ENCODE measurements at places on chromosomes 16 and 17. TPM values are rescaled to one million over a fixed set of nuclear protein-coding genes. Genes with fewer than 3 reads are reported as not detected.

SHCBP1 gene
- total RNA-seq: 0.25 TPM

P2RX5 gene
- total RNA-seq: 1.8 TPM

STAT5A gene
- total RNA-seq: 13.7 TPM

GRCh38 chr16:67345401-67345800 is 18.8 kb downstream of the LRRC36 start:
- no peak overlapping the region for H3K4me3 ChIP-seq
- H3K36me3 ChIP-seq: no peaks in the 10 kb centered on the region
- DNase-seq: no peak
- H3K4me1 ChIP-seq: no peaks in the 10 kb centered on the region
- H3K27me3 ChIP-seq: no peaks in the 10 kb centered on the region
- H3K27ac ChIP-seq: no peak overlapping the region

CD300E gene
- 0.47 TPM for total RNA-seq

GRCh38 chr16:57289391-57290257 is 5.2 kb upstream of the PLLP start:
- H3K4me3 ChIP-seq: no peak overlapping the region
- H3K36me3 ChIP-seq: no peaks in the 10 kb centered on the region
- peaks cover 3% of the 10 kb centered on the region for H3K4me1 ChIP-seq

- H3K4me1 ChIP-seq: no peaks in the 10 kb centered on the region
- no peaks in the 10 kb centered on the region for H3K36me3 ChIP-seq
- no peaks in the 10 kb centered on the region for H3K27me3 ChIP-seq
- no peak overlapping the region for H3K27ac ChIP-seq
- no peak overlapping the region for H3K4me3 ChIP-seq
Observed at GRCh38 chr17:44807817-44808155, 22.3 kb downstream of the GJC1 start.

ZNF768 gene
- 12.8 TPM for total RNA-seq

FBXO47 gene
- total RNA-seq: not detected

USP10 gene
- 43.3 TPM for total RNA-seq

DNA sequence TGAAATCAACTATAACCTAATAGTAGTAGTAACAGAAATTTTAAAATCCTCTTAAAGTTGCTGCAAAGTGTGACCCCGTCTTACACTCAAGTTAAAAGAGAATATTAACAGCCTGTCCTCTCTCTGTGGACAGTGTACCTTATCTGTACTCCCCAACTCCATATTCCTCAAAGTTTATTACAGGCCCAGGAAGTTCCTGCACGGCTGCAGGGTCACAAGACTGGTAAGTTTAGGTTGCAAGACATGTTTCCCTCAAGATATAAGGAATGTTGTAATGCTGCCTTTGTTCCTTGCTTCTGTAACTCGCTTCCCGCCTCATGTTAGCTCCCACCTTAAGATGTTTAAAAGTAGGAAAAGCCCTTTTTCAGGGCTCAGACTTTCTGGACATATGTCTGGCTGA is 72.2 kb downstream of the ITFG1 start:
- no peak for DNase-seq
- H3K36me3 ChIP-seq: no peaks in the 10 kb centered on the region
- H3K4me3 ChIP-seq: no peak overlapping the region
- H3K27me3 ChIP-seq: no peaks in the 10 kb centered on the region
- H3K27ac ChIP-seq: no peak overlapping the region
- H3K4me1 ChIP-seq: no peaks in the 10 kb centered on the region

SLC16A6 gene
- total RNA-seq: 0.92 TPM

GRCh38 chr17:30222251-30222650 is 13.2 kb downstream of the SLC6A4 start:
- H3K4me1 ChIP-seq: peaks cover 3% of the 10 kb centered on the region
- DNase-seq: no peak
- H3K27me3 ChIP-seq: no peaks in the 10 kb centered on the region

GRCh38 chr16:30010844-30011713 is at the start of gene DOC2A:
Gene DOC2A, minus strand, starts transcription at chr16:30011027. Its CDS starts 805 bp downstream, at chr16:30010222.
- no peak within 1 kb of the TSS for H3K4me3 ChIP-seq

GRCh38 chr16:68860978-68861892 is 17.9 kb downstream of the TANGO6 start:
- H3K36me3 ChIP-seq: no peaks in the 10 kb centered on the region
- DNase-seq: no peak
- H3K27me3 ChIP-seq: no peaks in the 10 kb centered on the region
- H3K4me3 ChIP-seq: no peak overlapping the region
- H3K4me1 ChIP-seq: no peaks in the 10 kb centered on the region
- no peak overlapping the region for H3K27ac ChIP-seq

DNA sequence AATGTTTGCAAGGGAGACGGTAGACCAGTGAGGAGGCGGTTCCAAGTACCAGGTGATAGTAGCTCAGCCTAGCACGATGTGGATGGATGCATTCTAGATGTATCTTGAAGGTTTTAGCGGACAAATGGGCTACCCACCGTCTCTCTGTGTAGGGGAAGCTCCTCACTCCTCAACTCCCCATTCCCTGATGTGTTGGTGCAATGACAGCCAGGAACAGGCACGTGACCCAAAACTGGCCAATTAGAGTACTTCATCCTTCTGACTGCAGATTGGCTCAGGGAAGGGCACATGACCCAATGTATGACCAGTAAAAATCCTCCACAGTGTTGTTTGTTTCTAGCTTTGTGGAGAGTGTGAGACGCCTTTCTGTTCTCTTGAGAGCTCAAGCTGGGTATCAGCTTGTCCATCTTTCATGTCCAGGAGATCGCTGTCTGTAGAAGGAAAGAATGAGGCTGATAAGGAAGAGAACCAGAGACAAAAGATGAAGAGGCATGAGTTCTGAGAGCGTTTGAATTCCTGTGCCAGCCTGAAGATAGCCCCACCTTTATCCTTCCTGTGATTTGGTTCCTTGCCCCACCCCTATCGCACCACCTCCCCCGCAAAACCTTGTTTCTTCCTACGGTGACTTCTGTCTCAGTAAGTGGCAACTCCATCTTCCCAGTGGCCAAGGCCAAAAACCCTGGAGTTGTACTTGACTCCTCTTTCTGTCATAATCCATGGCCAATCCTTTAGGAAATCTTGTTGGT is 2.3 kb upstream of the BORCS6 start:
- H3K27ac ChIP-seq: no peak overlapping the region
- H3K27me3 ChIP-seq: no peaks in the 10 kb centered on the region
- H3K36me3 ChIP-seq: no peaks in the 10 kb centered on the region
- DNase-seq: peak; percentile 78
- H3K4me3 ChIP-seq: no peak overlapping the region

TOM1L1 gene
- 21.4 TPM for total RNA-seq

DNA sequence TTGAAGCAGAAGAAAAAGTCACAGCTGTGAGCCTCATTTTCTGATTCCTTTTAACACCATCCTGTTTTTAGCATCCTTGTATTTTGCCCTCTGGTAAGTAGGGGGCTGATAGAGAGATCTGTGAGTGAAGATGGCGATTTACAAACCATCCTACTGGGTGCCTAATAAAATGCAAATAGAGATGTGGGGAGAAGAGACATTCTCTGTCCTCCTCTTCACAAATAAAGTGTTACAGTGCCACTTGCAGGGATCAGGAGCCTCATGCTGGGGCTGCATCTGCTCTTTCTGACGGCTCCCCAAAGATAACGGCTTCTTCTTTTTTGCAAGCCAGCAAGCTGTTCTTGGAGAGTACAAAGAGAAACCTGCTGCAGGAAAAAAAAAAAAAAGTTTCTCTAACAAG is 418.6 kb downstream of the TOX3 start:
- H3K27ac ChIP-seq: no peak overlapping the region
- H3K4me1 ChIP-seq: no peaks in the 10 kb centered on the region
- H3K4me3 ChIP-seq: no peak overlapping the region
- H3K36me3 ChIP-seq: no peaks in the 10 kb centered on the region
- H3K27me3 ChIP-seq: no peaks in the 10 kb centered on the region

- H3K36me3 ChIP-seq: no peaks in the 10 kb centered on the region
- no peak overlapping the region for H3K4me3 ChIP-seq
- H3K27me3 ChIP-seq: no peaks in the 10 kb centered on the region
Observed at GRCh38 chr16:76676356-76676755, 399.2 kb downstream of the CNTNAP4 start.

- H3K4me3 ChIP-seq: no peak overlapping the region
- H3K27ac ChIP-seq: peak overlapping the region; percentile 5
- H3K27me3 ChIP-seq: no peaks in the 10 kb centered on the region
- H3K36me3 ChIP-seq: no peaks in the 10 kb centered on the region
- peaks cover 3% of the 10 kb centered on the region for H3K4me1 ChIP-seq
Observed at GRCh38 chr16:84643180-84643583, 5.1 kb upstream of the KLHL36 start.

TP53TG3C gene
- not detected for total RNA-seq

AURKB gene
- total RNA-seq: 0.42 TPM

RNF213 gene
- total RNA-seq: 42.0 TPM

DNA sequence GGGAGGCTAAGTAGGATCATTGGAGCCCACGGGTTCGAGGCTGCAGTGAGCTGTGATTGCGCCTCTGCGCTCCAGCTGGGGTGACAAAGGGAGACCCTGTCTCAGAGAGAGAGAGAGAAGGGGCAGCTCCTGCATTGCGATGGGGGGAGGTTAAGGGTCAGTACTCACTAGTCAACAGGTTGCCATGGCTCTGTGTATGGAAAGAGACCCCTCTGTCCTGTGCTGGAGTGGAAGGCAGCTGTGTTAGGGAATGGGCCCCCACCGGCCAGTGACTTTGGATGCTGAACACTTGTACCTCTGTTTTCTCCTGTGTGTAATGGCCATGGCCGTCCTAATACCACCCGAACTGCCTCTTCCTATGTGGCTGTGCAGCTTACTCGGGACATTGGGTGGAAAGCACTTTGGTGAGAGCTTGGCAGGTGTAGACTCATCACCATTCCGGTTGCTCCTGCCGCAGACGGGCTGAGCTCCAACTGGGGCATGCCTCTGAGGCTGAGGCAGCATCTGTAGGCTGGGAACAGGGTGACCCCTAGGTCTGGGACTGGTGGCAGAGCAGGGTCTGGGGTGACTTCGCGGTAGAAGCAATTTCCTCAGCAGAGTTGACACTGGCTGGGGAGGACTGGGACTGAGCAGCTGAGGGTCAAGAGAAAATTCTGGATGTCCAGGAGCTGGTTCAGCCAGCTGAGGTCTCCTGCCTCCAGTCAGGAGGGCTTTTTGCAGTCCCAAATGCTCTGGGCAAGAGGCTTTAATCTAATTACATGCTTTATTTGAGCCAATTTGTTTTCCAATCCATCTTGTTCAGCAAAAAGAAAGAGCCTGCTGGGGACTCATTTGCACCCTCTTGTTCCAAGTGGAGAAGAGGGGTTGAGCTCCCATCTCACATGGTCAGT is 184.5 kb downstream of the NTN1 start:
- no peaks in the 10 kb centered on the region for H3K27me3 ChIP-seq
- peaks cover 17% of the 10 kb centered on the region for H3K4me1 ChIP-seq
- DNase-seq: no peak
- H3K27ac ChIP-seq: no peak overlapping the region

CTF1 gene
- total RNA-seq: not detected

XYLT1 gene
- 2.3 TPM for total RNA-seq

DNA sequence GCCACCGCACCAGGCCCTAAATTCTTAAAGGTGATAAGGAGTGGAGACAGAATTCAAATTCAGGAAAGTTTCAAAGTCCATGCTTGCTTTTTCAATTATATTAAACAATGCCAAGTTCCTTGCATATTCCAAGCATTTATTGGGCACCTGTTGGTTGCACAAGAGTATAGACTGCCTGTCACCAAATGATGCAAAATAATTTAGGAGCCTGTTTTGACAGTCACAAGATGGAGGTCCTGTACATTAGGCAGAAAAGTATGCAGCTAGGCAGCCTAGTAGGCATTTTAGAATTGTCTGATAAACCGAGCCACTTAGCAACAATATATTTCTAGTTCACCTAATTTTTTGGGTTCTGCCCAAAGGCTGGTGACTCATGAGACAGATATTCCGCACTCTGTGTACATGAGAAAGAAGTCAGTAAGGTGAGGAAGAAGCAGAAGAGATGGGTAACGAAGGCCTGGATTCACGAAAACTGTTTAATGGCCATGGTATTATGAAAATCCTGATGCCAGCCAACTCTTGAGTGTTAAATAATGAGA is 7.3 kb downstream of the ACACA start:
- H3K27me3 ChIP-seq: no peaks in the 10 kb centered on the region
- no peaks in the 10 kb centered on the region for H3K4me1 ChIP-seq
- no peak for DNase-seq
- H3K4me3 ChIP-seq: no peak overlapping the region
- H3K27ac ChIP-seq: no peak overlapping the region

DNA sequence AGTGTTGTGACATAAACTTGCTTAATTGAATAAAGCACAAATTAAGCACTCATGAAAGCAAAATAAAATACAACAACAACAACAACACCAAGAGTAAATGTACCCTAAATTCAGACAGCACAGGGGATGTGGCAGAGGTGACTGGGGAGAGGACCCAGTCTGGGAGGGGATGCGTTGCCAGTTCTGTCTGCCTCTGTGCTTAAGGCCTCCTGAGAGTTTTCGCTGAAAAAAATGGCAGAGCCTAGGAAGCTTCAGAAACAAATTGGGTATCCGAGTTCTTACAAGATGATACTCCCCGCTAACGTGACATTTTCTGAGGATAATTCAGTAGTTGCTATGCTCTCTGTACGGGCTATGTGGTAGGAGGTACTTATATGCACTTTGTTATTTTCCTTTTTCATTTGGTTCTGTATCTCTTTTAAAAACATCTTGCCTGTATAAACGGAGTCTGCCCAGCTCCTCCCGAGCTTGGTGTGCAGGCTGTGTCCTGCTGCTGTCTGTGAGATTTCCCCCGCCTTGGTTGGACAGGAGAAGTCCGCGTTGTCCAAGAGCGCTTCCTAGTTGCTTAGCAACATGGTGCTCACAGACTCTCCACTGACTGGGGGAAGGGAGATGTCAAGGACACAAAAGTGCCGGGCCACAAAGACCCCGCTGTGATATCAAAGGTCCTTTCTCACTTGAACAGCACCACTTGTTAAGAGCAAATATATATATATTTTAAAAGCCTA is 134.2 kb upstream of the CPHXL start:
- no peaks in the 10 kb centered on the region for H3K4me1 ChIP-seq
- no peaks in the 10 kb centered on the region for H3K27me3 ChIP-seq
- DNase-seq: no peak
- H3K27ac ChIP-seq: no peak overlapping the region

GRCh38 chr16:9976601-9977000 is 205.6 kb downstream of the GRIN2A start:
- DNase-seq: no peak
- no peaks in the 10 kb centered on the region for H3K36me3 ChIP-seq
- H3K27me3 ChIP-seq: peaks cover 3% of the 10 kb centered on the region

DNA sequence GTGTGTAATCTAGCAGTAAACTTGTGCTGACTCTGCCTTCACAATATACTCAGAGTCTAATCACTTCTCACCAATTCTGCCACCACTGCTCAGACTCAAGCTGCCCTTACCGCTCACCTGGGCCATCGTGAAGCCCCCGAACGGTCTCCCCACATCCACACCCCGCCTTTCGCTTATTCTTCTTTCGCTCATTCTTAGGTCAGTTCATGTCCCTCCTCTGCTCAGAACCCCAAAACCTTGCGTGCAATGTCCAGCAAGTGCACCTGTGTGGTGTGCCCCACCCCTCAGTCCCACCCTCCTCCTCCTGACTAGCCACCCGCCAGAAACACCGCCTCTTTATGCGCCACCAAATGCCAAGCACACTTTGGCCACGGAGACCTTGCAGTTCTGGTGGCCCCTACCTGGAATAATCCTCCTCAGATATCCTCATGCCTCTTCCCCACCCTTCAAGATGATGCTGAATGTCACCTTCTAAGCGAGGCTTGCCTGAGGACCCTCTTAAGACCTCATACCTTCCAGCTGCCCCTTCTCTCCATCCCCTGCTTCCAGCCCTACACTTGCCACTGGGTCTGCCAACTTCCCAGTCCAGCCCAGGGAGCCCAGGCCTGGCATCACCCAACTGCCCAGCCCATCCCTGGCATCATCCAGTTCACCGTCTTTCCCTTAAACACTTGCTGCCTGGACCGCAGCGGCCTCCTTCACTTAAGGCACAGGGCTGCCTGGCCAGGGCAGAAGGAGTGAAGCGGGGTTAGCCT is 34.3 kb upstream of the RBFOX3 start:
- no peaks in the 10 kb centered on the region for H3K27me3 ChIP-seq
- no peaks in the 10 kb centered on the region for H3K4me1 ChIP-seq
- no peak overlapping the region for H3K27ac ChIP-seq
- no peaks in the 10 kb centered on the region for H3K36me3 ChIP-seq
